ENCODE measurements at places on chromosomes 4 and X.

DNA sequence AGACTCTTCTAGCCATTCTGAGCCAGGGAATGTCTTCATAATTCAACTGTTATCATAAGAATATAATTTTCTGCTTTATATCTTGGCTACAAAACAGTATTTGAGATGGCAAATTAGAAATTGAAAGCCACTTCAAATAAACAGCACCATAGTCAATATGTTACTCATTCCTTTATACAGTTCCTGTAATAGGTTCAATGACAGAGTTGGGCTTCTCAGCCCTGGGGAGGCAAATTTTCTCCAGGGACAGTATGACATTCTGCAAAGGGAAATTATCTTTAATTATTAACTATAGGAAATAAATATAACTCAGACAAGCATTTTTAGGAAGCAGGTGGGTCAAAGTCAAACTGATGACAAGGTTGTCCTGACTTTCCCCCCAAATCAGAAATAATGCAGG, 71.9 kb upstream of the RPS6KA6 start:
- DNase-seq: no peak

DNA sequence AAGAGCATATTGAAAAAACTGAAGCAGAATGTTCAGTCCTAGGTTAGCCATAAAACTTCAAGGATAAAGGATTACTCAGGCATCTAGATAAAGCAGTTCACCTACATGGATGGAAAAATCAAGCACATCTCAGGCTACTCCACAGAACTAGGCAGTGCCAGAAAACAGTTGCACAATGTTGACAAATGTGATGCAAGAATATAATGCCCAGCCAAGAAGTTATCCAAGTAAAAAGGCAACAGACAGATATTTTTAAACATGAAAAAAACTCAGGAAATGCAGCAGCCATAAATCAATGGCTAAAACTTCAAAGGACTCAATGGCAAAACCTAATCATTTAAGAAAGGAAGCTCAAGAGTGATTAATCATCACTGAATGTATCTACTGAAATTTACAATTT, 456.0 kb upstream of the FAM241A start:
- no peak for DNase-seq

DNA sequence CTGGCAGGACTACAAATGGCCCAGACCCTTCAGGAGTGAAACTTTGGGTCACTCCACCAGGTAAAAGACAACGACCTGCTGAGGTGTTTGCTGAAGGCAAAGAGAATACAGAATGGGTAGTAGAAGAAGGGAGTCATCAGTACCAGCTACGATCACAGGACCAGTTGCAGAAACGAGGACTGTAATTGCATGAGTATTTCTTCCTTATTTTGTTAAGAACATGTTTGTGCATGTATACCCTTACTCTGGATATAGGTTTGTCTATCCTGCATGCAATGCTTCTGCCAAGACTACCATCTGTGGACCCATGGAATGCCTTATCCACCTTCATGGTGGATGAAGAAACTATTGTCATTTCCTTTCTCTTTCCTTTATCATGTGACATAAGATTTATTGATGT, 48.1 kb upstream of the BCLAF3 start:
- DNase-seq: no peak

DNA sequence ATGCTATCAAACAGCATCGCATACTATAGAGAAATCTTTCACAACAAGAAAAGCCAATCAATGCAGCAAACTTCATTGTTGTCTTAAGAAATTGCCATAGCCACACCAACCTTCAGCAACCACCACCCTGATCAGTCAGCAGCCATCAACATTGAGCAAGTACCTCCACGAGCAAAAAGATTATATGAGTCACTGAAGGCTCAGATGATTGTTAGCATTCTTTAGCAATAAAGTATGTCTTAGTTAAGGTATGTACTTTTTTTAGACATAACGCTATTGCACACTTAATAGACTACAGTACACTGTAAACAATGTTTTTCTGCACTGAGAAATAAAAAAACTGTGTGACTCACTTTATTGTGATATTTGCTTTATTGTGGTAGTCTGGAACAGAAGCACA, 37.8 kb upstream of the FUNDC1 start:
- no peak for DNase-seq

DNA sequence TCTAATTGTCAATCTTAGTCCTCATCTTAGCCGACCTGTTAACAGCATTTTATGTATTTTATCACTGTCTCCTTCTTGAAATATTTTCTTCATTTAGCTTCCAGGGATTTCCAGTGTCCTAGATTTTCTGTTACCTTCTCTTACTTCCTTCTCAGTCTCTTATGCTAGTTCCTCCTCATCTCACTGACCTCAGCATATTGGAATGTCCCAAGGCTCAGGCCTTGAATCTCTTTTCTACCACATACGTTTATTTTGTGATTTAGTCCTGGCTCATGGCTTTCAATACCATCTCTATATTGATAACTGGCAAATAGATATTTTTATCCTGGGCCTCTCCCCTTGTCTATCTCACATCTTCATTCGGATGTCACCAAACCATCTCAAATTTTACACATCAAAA, 61.1 kb downstream of the IQCM start:
- DNase-seq: no peak

GRCh38 chr4:163949976-163950601, 455.6 kb downstream of the TMA16 start:
- DNase-seq: no peak

GRCh38 chr4:97912156-97912555, 231.1 kb downstream of the STPG2 start:
- no peak for DNase-seq

GRCh38 chr4:117692538-117692937, 341.7 kb upstream of the NDST3 start:
- DNase-seq: no peak

DNA sequence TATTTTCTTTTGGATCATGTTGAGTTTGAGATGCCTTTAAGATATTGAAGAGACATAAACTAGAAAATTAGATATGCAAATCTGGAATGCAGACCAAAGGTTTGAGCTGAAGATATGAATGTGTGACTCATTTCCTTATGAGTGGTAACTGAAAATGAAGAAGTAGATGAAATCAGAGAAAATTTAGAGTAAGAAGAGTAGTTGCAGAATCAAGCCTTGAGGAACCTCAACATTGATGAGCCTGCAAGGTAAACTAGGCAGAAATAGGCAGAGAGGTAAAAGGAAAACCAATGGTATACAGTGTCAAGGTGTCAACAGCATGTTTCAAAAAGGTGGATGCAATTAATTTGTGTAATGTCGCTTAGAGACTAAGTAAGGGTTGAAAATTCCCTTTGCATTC, 142.8 kb downstream of the MOSPD2 start:
- no peak for DNase-seq

GRCh38 chr4:21451032-21451431, 497.5 kb downstream of the KCNIP4 start:
- no peak for DNase-seq

GRCh38 chr4:36325926-36326325, 44.5 kb downstream of the DTHD1 start:
- DNase-seq: no peak

DNA sequence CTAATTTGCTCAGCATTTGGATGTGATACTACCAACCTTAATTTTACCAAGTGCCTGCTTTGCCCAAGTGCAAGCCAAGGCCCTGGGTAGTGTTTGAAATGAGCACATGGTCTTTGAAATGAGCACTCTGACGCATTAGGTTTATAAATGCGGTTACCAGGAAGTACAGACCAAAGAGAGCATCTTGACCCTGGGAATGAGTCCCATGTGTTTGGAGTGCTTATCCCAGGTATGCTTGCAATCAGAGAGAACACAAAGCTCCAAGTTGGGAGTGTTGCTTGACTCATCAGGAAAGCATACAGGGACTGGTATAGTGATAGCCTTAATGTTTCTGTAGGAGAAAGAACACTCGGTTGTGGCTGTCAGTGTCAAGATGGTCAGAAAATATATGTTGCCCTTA, 203.6 kb upstream of the MAMLD1 start:
- DNase-seq: no peak

GRCh38 chrX:135421932-135422809, at the start of gene SMIM10L2A:
SMIM10L2A (plus strand) TSS chrX:135421944; CDS start chrX:135422132, 188 bp downstream.
- DNase-seq: no peak

GRCh38 chr4:10806953-10807645, 122.5 kb upstream of the CLNK start:
- no peak for DNase-seq

Data from caudate nucleus (tissue), 63 donors.